ENCODE measurements at places on chromosomes 16 and 17. TPM values are rescaled to one million over a fixed set of nuclear protein-coding genes. Genes with fewer than 3 reads are reported as not detected.

DNA sequence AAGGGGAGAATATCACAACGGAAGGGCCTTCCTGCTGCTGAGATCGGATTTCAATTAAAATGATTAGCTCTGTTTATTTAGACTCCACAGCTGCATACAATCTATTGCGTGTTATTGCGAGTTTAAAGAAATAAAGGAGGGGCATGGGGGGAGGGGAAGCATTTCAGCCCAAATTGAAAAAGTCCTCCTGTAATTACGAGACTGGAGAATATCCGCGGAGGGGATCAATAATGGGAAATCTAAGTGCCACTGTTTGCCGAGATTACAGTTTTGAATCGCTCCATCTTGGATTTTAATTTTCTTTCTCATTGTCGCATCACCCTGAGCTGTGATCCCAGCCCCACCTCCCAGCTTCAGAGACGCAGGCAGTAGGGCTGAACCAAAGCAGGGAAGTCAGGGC is 15.7 kb upstream of the RPL38 start:
- H3K4me3 ChIP-seq = no peak overlapping the region
- no peaks in the 10 kb centered on the region for H3K36me3 ChIP-seq
- DNase-seq = no peak
- no peaks in the 10 kb centered on the region for H3K27me3 ChIP-seq
- H3K27ac ChIP-seq = no peak overlapping the region
- no peaks in the 10 kb centered on the region for H3K4me1 ChIP-seq

- H3K27me3 ChIP-seq = no peaks in the 10 kb centered on the region
- H3K4me3 ChIP-seq = no peak overlapping the region
- H3K36me3 ChIP-seq = peaks cover 10% of the 10 kb centered on the region
- H3K27ac ChIP-seq = no peak overlapping the region
- DNase-seq = no peak
Measured at GRCh38 chr17:78408476-78409050, 30.1 kb downstream of the PGS1 start.

GRCh38 chr16:80718480-80719220 is 85.7 kb downstream of the CDYL2 start:
- H3K27ac ChIP-seq = no peak overlapping the region
- no peak for DNase-seq
- no peaks in the 10 kb centered on the region for H3K4me1 ChIP-seq
- no peaks in the 10 kb centered on the region for H3K36me3 ChIP-seq
- H3K27me3 ChIP-seq = no peaks in the 10 kb centered on the region

DNA sequence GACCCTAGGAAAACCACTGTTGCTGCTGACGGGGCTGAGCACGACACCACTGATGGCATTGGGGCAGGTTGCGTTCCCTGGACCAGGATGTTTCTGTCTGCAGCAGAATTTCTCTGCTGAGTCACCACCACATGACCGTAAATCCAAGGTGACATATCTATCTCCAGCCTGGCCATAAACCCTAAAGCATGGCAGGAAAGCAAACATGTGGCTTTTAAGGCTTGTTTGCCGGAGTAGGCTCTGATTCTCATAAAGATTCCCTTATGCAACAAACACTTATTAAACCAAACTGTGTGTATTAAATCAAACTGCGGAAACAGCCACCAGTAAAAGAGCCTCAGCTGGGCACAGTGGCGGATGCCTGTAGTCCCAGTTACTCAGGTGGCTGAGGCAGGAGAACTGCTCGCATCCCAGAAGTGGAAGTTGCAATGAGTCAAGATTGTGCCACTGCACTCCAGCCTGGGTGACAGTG is 17.3 kb downstream of the MPHOSPH6 start:
- DNase-seq = no peak
- no peak overlapping the region for H3K4me3 ChIP-seq
- H3K27me3 ChIP-seq = no peaks in the 10 kb centered on the region

- H3K27me3 ChIP-seq = no peaks in the 10 kb centered on the region
- no peaks in the 10 kb centered on the region for H3K36me3 ChIP-seq
- H3K27ac ChIP-seq = no peak overlapping the region
- H3K4me3 ChIP-seq = no peak overlapping the region
Measured at GRCh38 chr16:84879569-84880487, 60.0 kb downstream of the CRISPLD2 start.

GRCh38 chr17:4389079-4389478 is 22.6 kb upstream of the UBE2G1 start:
- no peaks in the 10 kb centered on the region for H3K36me3 ChIP-seq
- no peak for DNase-seq
- no peak overlapping the region for H3K27ac ChIP-seq
- H3K4me1 ChIP-seq = peaks cover 10% of the 10 kb centered on the region
- H3K27me3 ChIP-seq = no peaks in the 10 kb centered on the region

GRCh38 chr16:83886199-83886971 is 12.5 kb upstream of the MLYCD start:
- H3K27me3 ChIP-seq = no peaks in the 10 kb centered on the region
- no peaks in the 10 kb centered on the region for H3K36me3 ChIP-seq
- no peak for DNase-seq
- no peaks in the 10 kb centered on the region for H3K4me1 ChIP-seq
- no peak overlapping the region for H3K27ac ChIP-seq
- H3K4me3 ChIP-seq = no peak overlapping the region

DNA sequence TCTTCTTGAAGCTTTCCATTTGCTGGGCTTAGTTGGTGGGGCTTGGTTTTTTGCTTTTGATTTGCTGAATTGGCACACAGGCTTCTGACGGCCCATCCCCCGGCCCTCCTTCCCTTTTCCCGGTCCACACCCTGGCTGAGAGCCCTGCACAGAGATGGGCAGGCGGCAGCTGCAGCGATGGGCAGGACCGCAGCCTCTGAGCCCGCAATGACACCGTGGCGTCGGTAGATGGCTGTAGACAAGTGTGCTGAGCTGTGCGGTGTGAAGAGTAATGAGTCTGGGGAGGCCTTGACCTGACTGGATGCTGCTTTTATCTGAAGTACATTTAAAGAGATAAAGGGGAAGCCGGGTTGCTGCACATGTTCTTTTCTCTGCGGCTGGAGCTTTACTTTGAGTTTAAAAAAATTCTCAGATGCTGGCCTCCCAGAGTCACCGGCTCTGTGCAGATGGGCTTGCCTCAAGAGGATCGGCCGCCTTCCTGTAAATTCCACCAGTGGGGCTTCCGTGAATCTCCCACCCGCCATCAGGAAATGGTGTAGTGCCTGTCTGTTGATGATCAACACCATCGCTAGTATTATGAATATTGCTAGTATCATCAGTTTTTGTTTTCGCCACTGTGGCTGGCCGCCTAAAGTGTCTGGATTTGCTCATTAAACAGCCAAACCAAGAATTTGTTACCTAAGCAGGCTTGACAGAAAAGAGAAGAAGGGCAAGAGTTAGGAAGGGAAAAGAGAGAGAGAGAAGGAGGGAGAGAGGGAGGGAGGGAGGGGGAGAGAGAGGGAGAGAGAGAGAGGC is 245.6 kb upstream of the RBFOX1 start:
- no peaks in the 10 kb centered on the region for H3K27me3 ChIP-seq
- H3K4me3 ChIP-seq = no peak overlapping the region
- H3K27ac ChIP-seq = no peak overlapping the region
- H3K4me1 ChIP-seq = no peaks in the 10 kb centered on the region
- no peaks in the 10 kb centered on the region for H3K36me3 ChIP-seq

GRCh38 chr17:5486206-5487124 is at the start of gene MIS12:
TSS of gene MIS12 (plus strand) at chr17:5486566. CDS start at chr17:5488863, 2,297 bp downstream.
- peak within 1 kb of the TSS; percentile 99 for H3K27ac ChIP-seq
- H3K4me3 ChIP-seq = peak within 1 kb of the TSS; percentile 98
- peaks cover 30% of the 10 kb centered on the region for H3K36me3 ChIP-seq
- H3K4me1 ChIP-seq = peaks cover 15% of the 10 kb centered on the region
- no peaks in the 10 kb centered on the region for H3K27me3 ChIP-seq
- DNase-seq = peak; percentile 99

Gene RASD1
- total RNA-seq = 23.0 TPM

Gene GNGT2
- not detected for total RNA-seq

Gene TP53TG3D
- total RNA-seq = not detected
